ENCODE measurements at places on chromosomes 7 and 10. TPM values are rescaled to one million over a fixed set of nuclear protein-coding genes. Genes with fewer than 3 reads are reported as not detected.

DNA sequence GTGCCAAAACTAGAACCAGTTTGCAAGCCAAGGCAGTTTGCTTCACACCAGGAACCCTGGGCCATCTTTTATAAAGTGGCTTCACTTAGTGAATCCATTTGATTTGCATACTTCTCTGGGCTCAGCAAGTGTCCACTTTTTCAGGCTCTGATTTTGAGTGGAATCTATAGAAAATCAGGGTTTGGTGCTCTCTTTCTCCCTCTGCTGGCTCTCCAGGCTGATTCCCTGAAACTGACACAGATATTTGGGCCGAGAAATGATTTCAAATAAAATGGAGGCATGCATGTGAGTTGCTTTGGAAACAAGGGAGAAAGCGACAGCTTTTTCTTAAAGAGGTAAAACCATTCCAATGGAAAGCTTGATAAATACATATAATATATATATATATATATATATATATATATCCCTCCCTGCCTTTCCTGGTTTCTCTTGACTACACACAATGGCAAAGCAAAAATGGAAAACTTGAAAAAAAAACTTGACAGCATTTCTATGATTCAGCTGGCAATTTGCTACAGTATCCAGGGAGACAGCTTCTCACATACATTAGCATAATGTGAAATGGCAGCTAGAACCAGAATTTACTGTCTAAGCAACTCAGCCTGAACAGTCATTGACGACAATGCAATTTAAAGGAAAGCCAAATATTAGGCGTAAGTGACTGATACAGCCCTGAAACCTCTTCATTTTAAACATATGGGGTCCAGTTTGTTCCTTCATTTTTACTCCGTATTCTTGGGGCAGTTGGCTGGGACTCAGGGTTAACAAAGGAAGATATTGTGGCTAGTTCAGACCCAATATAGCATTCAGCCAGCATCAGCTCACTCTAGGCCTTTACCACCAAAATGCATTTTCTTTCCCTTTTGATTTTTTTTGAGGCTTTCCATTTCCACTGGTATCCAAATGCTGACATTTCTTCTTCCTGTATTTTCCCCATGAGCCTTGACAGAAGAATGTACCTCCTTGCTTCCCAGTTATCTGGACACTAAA is 188.5 kb downstream of the TMEM178B start:
- H3K36me3 ChIP-seq: no peaks in the 10 kb centered on the region
- H3K27me3 ChIP-seq: no peaks in the 10 kb centered on the region
- no peak overlapping the region for H3K27ac ChIP-seq
- no peak overlapping the region for H3K4me3 ChIP-seq

DNA sequence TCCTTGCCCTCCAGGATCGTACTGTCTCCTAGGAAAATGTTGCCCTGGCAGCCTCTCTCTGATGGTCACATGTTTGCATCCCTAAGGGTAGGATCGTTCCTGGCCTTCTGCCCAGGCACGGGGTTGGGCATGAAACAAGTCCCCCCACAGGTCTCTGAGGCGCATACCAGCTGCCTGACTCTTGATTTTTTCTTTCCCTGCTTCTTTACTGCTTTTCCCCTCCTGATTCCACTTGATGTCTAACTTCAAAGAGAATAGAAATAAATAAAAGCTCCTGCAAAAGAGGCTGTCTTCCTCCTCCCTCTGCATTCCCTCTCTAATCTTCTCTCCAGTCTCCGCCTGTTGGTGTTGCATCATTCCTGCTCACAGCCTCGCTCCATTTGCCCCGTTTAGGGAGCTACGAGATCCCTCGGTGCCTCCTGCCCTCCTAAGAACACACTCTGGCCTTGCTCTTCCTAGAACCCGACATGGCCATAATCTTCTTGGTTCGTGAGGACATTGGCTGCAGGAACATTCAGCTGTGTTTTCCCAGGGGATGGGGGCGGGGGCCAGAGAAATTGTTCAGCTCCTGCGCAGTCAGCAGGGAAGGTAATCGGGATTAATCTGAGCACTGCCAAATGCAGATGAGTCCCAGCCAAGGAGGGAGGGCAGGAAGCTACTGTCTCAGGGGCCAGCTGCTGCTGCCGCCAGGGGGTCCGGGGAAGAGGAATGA is 26.0 kb downstream of the LEP start:
- H3K27ac ChIP-seq: no peak overlapping the region
- H3K27me3 ChIP-seq: no peaks in the 10 kb centered on the region
- H3K4me1 ChIP-seq: no peaks in the 10 kb centered on the region

DNA sequence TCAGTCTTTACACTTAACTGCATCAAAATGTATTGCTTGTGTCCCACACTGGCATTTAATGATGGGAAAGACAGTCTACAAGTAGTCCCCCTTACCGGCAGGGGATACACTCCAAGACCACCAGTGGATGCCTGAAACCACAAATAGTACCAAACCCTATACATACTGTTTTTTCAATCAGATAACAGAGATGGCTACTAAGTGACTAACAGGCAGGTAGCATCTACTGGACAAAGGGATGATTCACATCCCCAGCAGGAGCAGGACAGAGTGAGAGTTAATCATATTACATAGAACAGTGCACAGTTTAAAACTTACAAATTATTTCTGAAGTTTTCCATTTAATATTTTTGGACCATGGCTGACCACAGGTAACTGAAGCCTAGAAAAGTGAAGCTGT is 13.2 kb downstream of the TMEM243 start:
- no peaks in the 10 kb centered on the region for H3K4me1 ChIP-seq
- no peak for DNase-seq
- H3K4me3 ChIP-seq: no peak overlapping the region
- no peak overlapping the region for H3K27ac ChIP-seq

GRCh38 chr10:44310762-44311562 is 73.9 kb downstream of the CXCL12 start:
- H3K36me3 ChIP-seq: no peaks in the 10 kb centered on the region
- no peak overlapping the region for H3K27ac ChIP-seq
- H3K27me3 ChIP-seq: no peaks in the 10 kb centered on the region
- peak; percentile 87 for DNase-seq
- H3K4me3 ChIP-seq: peak overlapping the region; percentile 52
- peaks cover 11% of the 10 kb centered on the region for H3K4me1 ChIP-seq

DNA sequence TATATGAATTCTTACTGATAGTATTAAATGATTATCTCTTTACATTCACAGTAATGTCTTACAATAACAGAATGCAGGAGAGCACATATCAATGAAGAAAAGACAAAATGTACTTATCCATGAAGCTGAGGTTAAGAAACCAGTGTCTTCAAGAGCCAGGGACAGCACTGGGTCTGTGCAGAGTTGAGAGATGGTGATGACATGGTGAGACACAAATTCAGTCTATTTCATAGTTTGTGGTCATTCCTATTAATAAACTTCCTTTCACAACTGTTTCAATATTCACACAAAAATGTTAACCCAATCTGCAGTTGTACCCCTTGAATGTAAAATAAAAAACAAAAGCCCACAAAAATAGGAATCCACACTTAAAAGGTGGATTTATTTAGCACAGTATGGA is 5.3 kb upstream of the MAGI2 start:
- H3K4me1 ChIP-seq: no peaks in the 10 kb centered on the region
- H3K36me3 ChIP-seq: no peaks in the 10 kb centered on the region
- H3K27me3 ChIP-seq: no peaks in the 10 kb centered on the region
- no peak overlapping the region for H3K27ac ChIP-seq

GRCh38 chr7:21430575-21430954 is 2.7 kb downstream of the SP4 start:
- peaks cover 8% of the 10 kb centered on the region for H3K36me3 ChIP-seq
- peak overlapping the region; percentile 52 for H3K4me3 ChIP-seq
- peaks cover 51% of the 10 kb centered on the region for H3K4me1 ChIP-seq
- no peaks in the 10 kb centered on the region for H3K27me3 ChIP-seq
- no peak overlapping the region for H3K27ac ChIP-seq
- DNase-seq: no peak

DNA sequence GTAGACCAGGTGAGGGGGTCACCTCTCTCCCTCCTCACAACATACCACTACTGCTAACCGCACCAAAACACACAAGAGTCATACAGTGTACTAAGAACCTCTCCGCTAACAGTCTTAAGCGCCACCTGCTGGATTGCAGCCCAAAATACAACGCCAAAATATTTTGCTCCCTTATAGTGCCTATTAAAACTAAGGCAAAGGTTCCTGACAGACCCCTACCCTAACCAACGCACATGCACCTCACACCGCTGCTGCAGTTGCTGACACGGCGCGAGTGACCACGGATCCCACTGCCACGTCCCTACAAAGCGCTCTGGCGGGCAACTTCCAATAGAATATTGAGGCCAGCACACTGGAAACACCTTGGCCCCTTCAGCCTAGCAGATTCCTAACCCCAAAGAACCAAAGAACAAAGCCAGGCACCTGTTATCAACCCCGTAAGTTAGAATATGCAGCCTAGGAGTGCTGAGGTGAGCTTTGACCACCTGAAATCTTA is 563.6 kb upstream of the SEMA3D start:
- no peak overlapping the region for H3K27ac ChIP-seq
- H3K27me3 ChIP-seq: no peaks in the 10 kb centered on the region
- H3K36me3 ChIP-seq: no peaks in the 10 kb centered on the region
- peak; percentile 76 for DNase-seq
- no peak overlapping the region for H3K4me3 ChIP-seq

DNA sequence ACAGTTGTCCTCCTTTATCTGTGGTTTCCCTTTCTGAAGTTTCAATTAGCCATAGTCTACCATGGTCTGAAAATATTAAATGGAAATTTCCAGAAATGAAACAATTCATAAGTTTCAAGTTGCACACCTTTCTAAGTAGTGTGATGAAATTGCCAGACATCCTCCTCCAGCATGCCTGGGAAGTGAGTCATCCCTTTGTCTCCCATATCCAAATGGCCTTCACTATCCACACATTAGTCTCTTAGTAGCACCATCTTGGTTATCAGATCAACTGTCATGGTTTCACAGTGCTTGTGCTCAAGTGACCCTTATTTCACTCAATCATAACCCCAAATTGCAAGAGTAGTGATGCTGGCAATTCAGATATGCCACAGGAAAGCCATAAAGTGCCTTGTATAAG is 83.4 kb upstream of the PPP1R9A start:
- DNase-seq: no peak
- no peaks in the 10 kb centered on the region for H3K4me1 ChIP-seq
- no peak overlapping the region for H3K27ac ChIP-seq
- H3K27me3 ChIP-seq: no peaks in the 10 kb centered on the region

Gene NUTM2E
- total RNA-seq: 0.19 TPM

DNA sequence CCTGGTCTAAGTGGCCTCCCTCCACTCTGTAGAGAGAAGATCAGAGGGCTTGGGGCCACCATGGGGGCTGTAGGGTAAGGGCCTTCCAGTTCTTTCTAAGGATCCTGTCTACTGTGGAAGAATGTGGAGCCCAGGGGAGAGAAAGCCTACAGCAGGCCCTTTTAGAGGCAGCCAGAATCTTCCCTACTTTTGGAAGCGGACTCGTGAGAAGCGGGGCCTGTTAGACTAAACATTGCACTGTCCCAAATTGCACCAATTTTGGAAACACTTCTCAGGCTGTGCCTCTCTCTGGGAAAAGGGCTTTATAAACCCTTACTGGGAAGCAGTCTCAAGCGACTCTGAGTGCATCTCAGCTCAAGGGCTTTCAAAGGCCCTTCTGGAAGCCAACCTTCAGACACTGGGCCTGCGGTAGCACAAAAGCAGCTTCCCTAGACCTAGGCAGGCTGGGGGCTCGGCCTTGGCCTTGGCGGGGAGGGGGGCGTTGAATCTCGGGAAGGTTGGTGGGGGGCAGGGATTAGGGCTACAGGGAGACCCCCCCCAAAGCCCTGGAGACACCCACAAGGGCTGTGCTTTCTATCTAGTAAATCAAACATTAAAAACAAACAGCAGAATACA is 298.1 kb downstream of the GFRA1 start:
- no peaks in the 10 kb centered on the region for H3K36me3 ChIP-seq
- no peak overlapping the region for H3K4me3 ChIP-seq
- H3K27ac ChIP-seq: no peak overlapping the region
- no peaks in the 10 kb centered on the region for H3K27me3 ChIP-seq
- no peaks in the 10 kb centered on the region for H3K4me1 ChIP-seq

- peaks cover 33% of the 10 kb centered on the region for H3K4me1 ChIP-seq
- H3K36me3 ChIP-seq: peaks cover 31% of the 10 kb centered on the region
- no peaks in the 10 kb centered on the region for H3K27me3 ChIP-seq
- H3K27ac ChIP-seq: peak overlapping the region; percentile 90
- peak overlapping the region; percentile 82 for H3K4me3 ChIP-seq
These were observed 365 bp downstream of the YME1L1 start for GRCh38 chr10:27153845-27154193.

GRCh38 chr7:71470326-71470725 is 338.4 kb downstream of the GALNT17 start:
- no peak for DNase-seq
- no peaks in the 10 kb centered on the region for H3K27me3 ChIP-seq
- no peaks in the 10 kb centered on the region for H3K4me1 ChIP-seq
- no peaks in the 10 kb centered on the region for H3K36me3 ChIP-seq
- H3K27ac ChIP-seq: no peak overlapping the region

Gene RAMP3
- total RNA-seq: not detected

Gene AMPH
- total RNA-seq: not detected

Gene IFIT1B
- total RNA-seq: 0.78 TPM

Gene GJD4
- not detected for total RNA-seq

Gene LRIT1
- total RNA-seq: not detected

DNA sequence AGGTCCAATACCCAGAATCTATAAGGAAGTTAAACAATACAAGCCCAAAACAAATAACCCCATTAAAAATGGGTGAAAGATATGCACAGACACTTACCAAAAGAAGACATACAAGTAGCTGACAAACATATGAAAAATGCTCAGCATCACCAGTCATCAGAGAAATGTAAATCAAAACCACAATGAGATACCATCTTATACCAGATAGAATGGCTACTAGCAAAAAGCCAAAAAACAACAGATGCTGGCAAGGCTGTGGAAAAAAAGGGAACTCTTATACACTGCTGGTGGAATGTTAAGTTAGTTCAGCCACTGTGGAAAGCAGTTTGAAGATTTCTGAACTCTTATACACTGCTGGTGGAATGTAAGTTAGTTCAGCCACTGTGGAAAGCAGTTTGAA is 331.1 kb downstream of the KIF20B start:
- no peaks in the 10 kb centered on the region for H3K36me3 ChIP-seq
- no peaks in the 10 kb centered on the region for H3K4me1 ChIP-seq
- H3K27ac ChIP-seq: no peak overlapping the region
- DNase-seq: no peak
- no peaks in the 10 kb centered on the region for H3K27me3 ChIP-seq

Gene MCM10
- 7.0 TPM for total RNA-seq
